Osteocyte (in vitro differentiated cells): ENCODE measurements at places on chromosomes 11 and 22.
A peak's percentile ranks its signal among the peaks of the same experiment; 100 is the strongest.

DNA sequence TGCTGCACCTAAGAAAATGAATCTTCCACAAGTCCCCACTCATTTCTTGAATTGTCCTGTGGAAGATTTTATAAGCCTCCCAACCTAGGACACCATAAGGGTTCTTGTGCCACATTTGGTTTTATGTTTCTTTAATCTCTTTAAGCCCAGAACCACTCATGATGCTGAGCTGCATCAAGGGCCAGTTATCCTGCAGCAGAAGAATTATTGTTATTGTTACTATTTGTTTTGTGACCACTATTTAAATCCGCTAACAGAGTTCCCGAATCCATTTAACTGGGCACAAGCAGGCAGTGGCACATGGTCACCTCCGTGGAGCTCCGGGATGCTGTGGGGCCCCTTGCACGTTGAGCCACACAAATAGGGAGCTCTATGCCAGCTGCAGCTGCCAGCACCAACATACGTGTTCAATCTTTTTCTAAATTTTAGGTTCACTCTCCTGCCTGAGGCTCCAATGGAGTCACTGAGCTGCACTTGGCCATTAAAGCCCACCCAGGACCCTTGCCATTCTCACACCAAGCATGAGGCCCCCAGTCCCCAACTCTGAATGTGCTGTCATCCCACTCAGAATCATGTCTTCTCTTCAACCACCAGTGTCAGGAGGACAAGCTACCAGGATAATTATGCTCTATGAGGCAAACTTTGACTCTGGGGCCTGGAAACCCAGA, 60.6 kb downstream of the DGCR2 start:
- peak; percentile 51 for DNase-seq

DNA sequence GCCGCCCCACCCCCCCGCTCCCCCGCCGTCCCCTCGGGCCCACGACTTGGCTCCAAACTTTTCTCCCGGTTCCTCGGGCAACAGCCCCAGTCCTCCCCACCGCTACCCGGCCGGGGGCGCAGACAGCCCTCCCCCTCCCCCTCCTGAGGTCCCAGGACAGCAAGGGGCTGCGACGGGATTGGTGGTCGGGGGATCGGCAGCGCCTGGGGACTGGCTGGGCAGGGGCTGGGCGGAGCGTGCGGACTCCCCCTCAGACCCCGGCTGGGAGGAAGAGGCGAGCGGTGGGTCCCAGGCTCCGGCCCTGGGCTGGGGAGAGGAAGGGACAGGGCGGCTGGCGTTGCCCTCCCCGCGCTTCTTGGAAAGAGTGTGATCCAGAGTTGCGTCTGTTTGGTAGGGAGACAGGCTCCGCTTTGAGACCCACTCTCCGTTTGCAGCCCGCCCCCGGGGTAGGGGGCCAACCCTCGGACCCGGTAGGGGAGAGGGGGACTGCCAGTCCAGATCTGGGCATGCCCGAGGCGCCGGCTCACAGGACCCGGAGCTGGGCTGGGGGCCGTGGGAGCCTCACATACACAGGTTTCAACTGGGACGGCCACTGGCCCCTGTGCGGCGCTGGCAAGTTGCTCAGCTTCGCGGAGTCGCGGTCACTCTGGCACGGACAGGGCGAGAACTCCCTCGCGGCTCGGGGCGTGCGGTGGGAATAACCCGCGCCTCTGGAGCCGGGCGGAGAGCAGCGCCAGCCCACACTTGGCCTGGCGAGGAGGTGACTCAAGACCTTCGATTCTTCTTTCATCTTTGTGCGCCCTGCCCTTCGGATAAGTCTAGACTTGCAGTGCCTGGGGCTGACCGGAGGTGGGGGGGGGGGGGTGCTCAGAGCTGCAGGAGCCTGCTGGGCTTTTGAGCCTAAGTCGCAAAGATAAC, 999 bp downstream of the TSKU start:
- peak; percentile 92 for DNase-seq

DNA sequence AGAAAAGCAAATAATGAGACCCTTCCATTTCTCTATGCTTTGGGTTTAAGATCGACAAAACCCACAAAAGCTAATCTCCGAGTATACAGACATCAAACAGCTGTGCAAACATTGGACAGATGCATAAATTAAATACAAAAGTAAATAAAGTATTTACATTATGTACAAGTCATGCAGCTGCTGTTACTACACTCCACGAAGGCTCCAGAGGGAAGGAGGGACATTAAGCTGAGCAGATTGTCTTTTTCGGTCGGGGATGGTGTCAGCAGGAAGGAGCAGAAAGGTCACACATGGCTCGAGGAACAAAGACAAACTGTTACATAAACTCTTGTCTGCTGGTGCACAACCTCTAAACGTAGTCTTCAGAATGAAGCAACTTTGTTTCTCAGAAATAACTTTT, 88.8 kb upstream of the BARX2 start:
- DNase-seq: no peak

DNA sequence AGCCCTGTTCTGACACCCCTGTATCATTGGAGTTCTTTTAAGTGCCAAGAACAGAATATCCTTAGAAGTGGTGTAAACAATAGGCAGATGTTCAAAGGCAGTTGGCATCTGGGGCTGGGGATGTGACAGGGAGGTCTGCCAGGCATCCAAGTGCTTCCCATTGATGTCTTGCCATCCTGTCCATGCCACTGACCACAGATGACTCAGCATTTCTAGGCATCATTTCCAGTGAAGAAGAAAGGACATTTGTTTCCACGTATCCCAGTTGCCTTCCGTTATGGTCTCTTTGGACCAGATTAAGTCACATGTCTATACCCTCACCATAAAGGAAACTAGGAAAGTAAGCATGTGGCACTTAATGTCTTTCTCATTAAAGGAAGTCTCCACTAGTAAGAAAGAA, 76.7 kb upstream of the BARX2 start:
- no peak for DNase-seq

- no peak for DNase-seq
Measured at GRCh38 chr11:57310630-57311086, 14.1 kb downstream of the TNKS1BP1 start.

GRCh38 chr11:34346551-34346950, 11.3 kb downstream of the ABTB2 start:
- no peak for DNase-seq

- DNase-seq: peak; percentile 81
Measured at GRCh38 chr22:49352361-49353169, 475.1 kb downstream of the BRD1 start.

- DNase-seq: no peak
Measured at GRCh38 chr11:35377262-35377661, 42.1 kb downstream of the SLC1A2 start.

- DNase-seq: no peak
Measured at GRCh38 chr22:40335358-40335757, 10.9 kb upstream of the ADSL start.

DNA sequence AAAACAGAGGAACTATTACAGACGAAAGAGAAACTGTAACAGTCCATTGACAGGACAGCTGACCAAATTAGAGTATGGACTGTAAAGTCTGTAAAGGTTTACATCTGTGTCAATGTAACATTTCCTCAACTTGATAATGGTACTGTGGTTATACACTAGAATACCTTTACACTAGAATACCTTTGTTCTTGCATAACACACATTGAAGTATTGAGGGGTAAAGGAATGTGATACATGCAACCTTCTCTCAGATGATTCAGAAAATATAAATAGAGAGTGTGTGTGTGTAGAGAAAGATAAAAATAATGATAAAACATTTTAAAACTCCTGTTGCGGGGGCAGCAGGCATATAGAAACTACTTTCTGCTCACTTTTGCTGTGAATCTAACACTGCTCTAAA, 5.6 kb upstream of the EEF1G start:
- no peak for DNase-seq

DNA sequence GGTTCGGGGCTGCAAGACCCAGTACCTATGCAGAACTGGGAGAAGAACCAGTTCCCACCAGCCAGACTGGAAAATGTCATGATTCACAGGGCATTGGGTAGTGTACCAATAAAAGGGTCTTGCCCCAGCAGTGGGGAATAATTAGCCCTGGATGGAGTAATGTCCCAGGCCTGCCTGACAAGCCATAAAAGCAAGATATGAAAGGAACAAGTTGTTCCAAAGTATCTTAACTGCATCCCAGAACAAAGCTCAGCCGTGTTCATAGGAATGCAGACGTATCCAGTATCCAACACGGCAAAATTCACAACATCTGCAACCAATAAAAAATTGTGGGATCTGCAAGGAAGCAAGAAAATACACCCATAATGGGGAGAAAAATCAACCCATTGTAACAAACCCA, 47.9 kb downstream of the ASCL2 start:
- DNase-seq: no peak

DNA sequence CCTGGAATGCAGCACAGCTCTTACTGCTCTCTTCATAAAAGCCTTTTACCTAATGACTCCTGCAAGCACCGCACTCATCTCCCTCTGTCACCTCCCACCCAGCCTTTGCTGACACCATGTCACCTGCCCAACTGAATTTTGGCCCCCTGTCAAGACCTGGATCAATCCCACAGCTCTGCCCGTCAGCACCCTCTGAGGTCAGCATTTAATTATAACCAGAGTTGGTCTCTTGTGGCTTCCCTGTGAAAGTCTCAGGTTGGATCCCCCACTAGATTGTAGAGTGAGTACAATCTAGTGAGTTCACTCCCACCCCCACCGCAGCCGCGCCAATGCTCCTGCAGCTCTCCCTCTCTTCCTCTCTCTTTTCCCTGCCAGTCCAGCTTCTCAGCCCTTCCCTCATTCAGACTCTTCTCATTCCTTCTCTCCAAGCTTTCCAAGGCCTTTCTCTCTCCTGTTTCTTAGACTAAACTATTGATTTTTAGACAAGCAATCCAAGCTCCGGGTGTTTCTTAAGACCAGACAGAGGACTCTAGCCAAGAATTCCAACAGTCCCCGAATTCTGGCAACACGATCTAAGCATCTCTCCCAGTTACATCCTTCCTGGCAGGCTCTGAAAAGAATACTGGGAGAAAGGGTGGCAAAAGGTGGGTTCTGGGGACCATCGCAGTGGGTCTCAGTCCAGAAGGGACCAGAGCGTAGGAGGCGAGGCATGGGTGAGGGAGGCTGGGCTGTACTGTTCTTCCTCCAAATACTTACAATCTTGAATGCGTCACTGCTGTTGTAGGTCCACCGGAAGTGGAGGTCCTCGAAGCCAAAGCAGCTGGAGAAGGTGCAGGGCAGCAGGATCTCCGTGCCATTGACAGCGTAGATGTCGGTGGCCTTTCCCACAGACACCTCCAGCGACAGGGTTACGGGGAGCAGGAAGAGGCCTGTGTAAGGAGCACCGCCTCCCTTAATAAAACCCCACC, 8.0 kb downstream of the SCN4B start:
- DNase-seq: no peak

DNA sequence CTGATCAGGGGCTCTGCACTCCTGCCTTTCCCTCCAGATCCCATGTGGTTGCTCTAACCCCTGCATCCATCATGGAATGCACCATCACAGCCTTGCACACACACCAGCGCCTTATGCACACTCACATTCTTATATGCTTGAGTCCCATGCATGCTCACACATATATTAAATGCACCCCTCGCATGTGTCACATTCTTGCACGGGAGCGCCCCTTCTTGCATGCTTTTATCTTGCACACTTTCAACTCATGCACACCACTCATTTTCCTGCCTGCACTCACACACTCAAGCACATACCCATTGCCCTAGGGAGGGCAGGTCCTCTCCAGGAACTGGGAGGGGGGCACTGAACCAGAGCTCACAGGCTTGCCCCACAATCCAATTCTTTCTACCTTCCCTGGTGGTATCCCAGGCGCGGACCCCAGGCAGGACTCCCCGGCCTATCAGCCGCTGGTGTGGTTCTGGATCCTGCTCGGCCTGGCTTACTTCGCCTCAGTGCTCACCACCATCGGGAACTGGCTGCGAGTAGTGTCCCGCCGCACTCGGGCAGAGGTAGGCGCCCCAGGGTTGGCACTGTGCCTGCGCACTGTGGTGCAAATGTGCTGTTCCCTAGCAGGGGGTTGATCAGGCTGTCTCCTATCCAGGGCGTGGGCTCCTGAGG, 2.3 kb upstream of the CATSPERZ start:
- DNase-seq: no peak

DNA sequence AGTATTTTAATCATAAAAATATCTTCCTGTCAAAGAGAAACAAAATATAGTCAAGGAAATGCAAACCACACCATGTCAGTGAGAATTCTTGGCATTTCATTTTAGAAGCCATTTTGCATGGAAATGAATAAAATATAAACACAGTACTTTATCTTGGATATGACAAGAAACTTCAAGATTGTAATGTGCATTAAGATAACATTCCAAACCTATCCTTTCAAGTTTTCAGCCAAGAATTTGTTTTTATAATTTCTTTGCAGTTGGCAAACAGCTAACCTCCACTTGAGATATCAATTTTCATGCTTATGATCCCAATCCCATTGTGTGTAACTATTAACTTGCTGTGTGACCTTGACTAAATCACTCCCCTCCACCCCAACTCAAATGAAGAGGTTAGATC, 59.3 kb upstream of the WT1 start:
- no peak for DNase-seq

DNA sequence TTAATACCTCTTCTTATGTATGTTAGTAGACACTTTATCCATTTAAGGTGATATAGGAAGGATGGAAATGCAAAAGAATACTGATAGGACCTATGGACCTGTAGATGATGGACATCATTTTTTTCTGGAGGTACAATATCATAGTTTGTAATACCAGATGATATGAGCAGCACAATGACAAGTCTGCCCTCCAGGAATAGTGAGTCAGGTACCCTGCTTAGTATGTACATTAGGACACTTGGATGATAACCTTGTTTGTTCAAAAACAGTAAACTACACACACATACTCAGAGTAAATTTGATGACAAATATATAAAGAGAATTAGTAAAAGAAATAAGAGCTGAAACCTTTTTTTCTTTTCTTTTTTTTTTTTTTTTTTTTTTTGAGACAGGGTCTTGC, 58.7 kb upstream of the B3GNT6 start:
- DNase-seq: no peak
